ENCODE measurements at places on chromosomes 5 and 9.

DNA sequence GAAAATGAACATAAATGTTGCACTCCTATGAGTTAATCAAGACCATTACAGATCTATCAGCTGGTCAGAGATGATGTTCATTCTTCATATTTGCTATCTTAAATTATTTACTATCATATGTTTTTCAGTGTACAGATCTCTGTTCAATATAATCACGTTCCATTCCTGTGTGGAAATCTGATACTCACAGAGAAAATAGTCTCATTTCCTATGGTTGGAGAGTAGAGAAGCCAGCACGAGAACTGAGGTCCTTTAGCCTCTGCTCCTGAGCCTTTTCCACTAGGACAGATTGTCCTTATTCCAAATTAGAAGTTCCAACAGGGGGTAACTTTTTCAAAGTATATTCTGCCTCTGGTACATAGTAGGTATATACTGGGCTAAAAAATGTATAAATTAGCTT lies 29.2 kb downstream of the UGCG start:
- no peak for DNase-seq

DNA sequence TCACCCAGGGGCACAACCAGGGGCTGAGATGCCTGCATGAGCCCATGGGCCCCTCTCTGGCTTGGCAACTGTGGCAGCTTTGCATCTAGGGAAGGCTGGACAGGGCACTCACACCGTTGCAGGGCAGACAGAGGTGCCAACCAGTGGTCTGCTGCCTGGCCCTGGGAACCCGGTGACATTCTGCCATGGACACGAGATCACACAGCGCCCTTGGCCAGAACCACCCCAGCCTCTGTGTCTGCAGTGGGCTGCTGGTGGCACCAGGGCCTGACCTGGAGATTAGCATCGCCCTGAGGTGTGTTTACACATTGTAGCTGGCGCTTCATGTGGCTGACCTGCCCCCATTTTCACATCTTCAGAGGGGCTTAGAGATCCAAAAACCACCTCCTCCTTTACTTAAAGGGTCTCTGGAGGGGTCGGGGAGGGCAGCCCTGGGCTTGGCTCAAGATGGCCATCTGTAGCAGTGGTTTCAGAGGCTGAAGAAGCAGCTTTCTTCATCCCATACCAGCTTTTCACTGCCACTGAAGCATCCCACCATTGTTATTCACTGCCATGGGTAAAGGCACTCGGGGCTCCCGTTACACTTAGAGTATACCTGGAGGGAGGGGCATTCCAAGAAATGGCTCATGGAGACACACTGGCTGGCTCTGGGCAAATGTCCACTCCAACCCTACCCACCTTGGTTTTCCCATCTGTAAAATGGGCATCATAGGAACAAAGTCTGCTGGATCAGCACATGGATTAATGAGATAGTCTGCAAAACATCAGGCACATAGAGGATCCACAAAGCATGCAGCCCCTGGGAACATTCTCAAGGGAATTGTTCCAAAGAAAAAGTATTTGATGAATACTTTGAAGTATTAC lies 11.4 kb downstream of the DCANP1 start:
- no peak for DNase-seq

GRCh38 chr5:137281201-137281600 lies 217.9 kb downstream of the SPOCK1 start:
- no peak for DNase-seq

DNA sequence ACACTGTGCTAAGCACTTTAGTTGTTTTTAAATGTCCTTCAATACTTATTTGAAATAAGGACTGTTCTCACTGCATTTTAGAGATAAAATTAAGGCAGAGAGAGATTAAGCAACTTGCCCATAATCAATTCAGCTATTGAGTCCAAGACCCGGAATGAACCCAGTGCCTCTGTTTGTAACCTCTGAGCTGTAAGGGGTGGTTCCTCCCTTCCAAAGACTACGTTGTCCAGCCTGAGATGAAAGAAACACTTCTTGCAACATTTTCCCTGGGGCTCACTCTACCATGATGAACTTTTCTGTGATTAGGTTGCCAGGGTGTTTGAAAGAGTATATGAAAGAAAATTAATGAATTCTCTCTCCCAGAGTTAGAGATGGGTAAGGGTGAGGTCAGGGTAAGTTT lies 22.0 kb upstream of the MAP1B start:
- no peak for DNase-seq

- peak; percentile 24 for DNase-seq
These were observed 143.5 kb downstream of the OLFM1 start for GRCh38 chr9:135230817-135231520.

DNA sequence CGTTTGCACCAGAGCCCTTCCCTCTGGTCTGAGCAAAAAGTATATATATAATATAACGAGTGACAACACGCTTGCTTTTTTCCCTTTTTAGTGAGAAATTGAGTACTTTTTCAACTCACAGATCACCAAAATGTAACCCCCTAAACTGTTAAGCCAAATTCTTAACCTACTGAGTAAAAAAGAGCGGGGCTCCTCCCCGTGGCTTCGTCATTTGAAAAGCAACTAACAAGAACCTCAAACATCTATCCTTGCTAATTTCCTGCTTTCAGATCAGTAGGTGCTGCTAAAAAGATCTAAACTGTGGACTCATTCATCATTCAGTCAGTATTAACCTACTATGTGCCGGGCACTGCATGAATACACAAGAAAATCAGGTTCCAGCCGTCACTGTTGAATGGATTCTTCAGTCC lies 1.0 kb upstream of the PTBP3 start:
- no peak for DNase-seq

DNA sequence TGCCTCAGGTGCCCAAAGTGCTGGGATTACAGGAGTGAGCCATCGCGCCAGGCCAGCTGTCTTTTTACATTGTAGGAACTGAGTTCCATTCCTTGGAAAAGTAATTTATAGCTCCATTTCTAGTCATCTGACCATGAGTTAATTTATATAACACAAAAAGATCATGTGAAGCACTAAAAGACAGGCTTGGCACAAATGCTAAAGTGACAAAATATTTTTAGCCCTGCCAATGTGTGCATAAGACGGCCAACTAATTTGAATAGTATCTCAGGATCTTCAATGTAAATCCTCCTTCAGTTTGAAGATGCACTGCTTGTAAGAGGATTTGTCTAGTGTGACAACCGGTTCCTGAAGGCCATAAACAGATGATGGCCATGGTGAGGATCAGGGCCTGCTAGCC lies 49.1 kb downstream of the MTMR12 start:
- DNase-seq: no peak

DNA sequence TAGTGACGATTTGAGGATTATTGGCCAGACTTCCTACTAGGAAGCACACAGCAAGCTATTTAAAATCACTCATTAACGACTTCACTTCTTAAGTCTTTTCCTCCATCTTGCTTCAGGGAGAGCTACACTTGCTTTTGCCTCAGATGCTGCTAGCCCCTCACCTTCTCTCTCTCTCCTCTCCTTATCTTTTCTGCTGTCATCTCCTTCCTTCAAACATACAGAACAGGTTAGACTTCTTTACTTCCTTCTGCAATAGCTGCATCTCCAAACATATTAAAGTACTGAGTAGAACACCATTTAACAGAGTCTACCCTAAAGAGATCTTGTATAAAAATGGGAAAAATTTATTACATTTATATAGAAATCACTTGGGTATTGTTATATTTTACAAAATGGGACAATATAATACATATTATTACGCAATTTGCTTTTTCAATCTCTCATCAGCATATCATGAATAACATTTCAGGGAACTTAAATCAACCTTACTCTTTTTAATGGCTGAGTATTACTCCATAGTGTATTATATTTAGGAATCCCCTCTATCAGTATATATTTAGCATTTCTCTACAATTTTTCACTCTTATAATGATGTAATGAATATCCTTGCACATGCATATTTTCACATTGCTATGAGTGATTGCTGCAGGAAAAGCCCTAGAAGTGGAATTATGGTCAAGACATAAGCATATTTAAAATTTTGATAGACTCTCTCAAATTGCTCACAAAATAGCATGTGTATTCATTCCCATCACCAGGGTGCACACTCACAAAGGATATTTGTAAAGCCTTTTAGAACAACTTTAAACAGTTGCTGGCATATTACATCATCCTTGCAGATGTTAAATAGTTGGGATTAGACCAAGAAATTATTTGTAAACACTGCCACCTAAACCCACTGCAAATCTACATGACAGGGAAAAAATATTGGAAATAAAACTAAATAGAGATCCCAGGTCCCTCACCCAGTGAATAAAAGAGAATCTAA lies 164.5 kb upstream of the NFIB start:
- no peak for DNase-seq

DNA sequence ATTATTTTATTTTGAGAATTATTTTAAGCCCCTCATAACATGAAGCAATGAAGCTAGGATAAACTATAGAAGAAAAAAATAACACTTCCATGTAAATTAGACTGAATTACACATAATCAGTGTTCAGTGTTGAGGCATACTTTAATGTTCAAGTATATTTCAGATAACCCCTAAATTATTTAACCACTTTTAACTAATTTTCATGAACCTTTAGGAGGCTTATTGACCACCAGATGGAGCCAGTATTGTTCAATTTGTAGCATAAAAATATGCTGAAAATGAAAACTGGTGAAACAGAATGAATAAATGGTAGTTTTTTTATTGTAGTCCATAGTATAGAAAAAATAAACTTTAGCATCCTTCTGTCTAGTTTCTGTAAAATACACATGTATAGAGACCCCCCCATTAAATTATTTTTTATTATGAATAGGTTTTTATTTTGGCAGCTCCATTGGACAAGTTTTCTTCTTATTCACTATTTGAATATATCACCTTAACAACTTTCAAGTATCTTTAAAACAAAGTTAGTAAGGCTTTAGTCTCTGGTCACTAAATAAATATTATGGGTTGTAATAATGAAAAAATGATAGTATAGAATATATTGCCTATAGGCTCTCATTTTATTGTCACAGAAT lies 190.1 kb downstream of the CWC27 start:
- no peak for DNase-seq

- peak; percentile 69 for DNase-seq
These were observed 44.5 kb downstream of the AGXT2 start for GRCh38 chr5:35003018-35003957.

DNA sequence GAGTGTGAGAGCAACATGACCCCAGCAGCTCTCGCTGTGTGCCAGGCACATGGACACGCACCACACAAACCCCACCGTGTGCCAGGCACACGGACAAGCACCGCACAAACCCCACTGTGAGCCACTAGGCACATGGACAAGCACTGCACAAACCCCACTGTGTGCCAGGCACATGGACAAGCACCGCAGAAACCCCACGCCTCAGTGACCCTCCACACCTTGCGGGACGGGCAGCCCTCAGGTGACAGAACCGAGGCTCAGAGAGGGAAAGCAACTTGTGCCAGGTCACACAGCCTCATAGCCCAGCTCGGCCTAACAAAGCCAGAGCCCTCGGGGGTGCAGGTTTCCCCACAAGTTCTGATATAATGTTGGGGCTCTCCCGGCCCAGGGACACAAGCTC lies 2.0 kb upstream of the GPSM1 start:
- no peak for DNase-seq

DNA sequence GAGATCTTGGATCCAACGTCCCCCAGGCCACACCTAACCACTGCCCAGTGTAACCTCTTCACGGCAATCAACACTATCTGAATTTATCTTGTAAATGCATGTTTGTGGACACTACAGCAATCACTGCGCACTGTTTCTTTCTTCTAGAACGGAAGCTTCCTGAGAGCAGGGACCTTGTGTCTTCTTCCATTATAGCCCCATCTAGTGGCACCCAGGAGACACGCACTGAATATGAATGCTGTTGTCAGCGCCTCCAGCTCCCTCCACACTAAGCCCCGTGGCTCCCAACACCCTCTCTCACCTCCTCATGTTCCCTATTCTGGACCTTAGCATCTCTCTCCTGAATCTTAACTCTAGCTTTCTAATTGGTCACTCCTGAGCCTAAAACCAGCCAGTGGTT lies 72.7 kb downstream of the SMIM23 start:
- no peak for DNase-seq

GRCh38 chr9:134395002-134395517 lies 68.8 kb downstream of the RXRA start:
- no peak for DNase-seq

DNA sequence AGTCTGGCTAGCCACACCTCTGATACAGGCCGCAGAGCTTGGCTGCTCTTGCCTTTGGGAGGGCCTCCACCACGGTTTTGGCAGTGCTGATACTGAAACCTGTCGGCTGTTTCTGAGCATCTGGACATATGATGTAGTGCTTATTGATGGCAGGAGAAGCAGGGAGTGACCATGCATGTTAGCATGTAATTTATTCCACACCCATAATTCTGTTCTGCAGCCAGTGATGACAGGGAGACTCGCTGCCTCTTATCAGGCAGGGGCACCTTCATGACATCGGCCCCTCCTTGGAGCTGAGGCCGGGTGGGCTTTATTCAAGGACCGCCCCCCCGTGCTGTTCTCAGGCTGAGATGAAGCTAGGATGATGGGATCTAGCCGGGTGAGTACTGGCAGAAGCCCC lies 49.0 kb downstream of the OLFM1 start:
- no peak for DNase-seq

- no peak for DNase-seq
These were observed 394.6 kb upstream of the WWC1 start for GRCh38 chr5:167896814-167897213.

DNA sequence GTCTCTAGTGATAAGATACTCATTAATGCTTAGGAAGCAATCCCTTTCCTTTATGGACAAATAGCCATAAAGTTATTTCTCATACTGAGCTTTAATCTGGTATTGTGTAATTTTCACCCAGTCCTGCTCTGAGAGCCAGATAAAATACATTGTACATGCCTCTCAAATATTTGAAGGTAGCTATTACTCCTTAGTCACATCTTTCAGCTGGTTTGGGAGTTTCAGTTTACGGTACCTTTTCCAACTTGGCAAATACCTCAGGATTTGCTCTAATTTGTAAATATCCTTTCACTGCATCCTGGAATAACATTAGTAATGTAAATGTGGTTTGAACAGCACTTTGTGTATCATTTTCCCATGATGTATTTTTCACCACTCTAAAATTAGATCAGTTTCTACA lies 47.4 kb downstream of the ABHD17B start:
- DNase-seq: no peak

- no peak for DNase-seq
These were observed 1.8 kb upstream of the RNF44 start for GRCh38 chr5:176538989-176539384.

All from glutamatergic neuron (in vitro differentiated cells).